ENCODE measurements at places on chromosomes 12 and 14.

GRCh38 chr12:123892853-123893252, 79.8 kb downstream of the CCDC92 start:
- no peak for DNase-seq

DNA sequence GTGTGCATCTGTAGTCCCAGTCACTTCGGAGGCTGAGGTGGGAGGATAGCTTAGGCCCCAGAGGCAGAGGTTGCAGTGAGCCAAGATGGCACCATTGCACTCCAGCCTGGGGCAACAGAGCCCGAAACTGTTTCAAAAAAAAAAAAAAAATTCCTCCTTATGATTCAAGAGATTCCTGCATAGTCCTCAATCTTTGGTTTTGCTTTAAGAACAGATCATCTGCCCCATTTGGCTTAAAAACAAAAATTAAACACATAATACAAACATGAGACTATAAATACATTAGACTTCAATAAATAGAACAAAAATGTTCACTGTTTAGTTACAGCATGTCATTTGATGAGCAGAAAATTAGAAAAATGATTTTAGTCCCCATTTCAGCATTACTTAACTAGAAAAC, 131.2 kb downstream of the PAWR start:
- DNase-seq, result no peak

DNA sequence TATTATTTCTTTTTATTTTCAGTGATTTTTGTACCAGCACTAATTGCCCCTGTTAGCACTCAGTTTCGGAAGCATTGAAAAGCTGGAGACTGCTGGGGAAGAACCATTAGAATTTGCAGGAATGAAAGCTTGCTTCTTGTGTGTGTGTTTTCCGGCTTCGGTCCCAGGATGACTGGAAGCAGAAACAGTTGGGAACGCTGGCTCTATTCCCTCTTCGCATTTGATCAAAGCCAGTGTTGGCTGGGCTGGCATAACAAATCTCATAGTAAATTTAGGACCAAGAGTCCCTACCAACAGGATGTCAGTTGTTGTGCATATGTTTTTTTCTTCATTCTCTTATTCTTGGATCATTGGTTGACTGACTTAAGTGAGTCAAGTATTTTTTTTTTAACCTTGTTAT, 53.6 kb upstream of the TRAF3 start:
- DNase-seq, result no peak

- no peak for DNase-seq
These were observed 432.9 kb downstream of the ZFP36L1 start for GRCh38 chr14:68359837-68360552.

DNA sequence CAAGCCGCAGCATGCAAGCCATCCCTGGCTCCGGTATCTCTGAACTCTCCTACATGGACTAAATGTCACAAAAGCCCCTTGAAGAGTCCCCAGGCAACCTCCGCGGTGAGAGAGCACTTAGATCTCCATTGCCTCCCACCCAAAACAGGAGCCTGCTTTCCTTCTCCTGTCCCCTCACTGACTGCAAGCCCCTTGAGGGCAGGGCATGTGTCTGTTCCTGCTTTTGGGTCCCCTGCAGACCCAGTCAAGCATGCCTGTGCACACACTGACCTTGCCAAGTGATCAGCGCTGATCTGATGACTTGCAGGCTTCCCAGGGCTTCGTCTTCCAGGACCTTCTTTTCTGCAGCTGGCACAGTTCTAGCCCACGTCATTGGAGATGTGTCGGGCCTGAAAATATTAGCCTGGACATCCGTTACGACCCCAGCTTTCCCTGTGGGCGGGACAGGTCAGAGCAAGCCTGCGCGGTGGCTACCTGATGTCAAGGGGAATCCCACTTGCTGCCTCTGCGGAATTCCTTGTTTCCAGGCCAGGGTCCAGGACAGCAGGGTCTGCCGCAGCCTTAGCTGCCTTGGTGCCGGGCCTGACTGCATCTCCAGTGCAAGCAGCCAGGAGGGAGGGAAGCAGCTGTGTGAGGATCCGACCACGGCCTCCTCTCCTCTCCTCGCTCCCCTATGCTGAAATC, 92.5 kb downstream of the FBXL14 start:
- DNase-seq, result no peak

DNA sequence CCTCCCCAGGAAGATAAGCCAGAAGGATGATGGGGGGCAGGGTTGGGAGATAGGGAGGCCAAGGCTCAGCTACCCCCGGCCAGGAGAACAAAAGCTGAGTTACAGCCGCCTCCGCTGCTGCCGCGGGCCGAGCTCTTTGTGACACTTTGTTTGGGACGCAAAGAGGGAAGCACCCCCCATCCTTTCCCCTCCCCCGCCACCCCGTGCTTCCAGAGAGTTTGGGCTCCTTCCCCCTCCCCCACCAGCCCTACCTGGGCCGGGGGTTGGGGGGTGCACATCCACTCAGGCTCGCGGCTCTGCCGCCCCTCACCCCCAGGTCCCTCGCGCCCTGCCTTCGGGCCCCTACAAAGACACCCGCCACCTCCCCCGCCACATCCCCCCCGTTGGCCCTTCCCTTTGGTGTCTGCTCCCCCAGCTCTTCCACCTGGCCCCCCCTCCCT, 799 bp downstream of the ZNF219 start:
- no peak for DNase-seq

GRCh38 chr14:89750908-89751392, 203.6 kb downstream of the EFCAB11 start:
- no peak for DNase-seq

DNA sequence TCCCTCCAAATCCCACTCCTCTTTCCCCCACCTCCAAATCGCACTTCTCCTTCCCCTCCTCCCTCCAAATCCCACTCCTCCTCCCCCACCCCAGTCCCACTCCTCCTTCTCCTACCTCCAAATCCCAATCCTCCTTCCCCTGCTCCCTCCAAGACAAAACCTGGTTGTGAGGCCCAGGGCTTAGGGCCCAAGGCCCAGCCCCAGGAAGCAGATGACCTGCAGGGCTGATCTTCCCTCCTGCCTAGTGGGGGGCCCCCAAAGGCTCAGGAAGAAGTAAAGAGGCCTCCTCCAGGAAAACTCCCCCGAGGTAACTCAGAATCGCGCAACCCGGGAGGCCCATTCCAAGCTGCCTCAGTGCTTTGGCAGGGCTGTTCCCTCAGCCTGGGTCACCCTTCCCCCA, 34.4 kb downstream of the NCOR2 start:
- DNase-seq, result no peak

DNA sequence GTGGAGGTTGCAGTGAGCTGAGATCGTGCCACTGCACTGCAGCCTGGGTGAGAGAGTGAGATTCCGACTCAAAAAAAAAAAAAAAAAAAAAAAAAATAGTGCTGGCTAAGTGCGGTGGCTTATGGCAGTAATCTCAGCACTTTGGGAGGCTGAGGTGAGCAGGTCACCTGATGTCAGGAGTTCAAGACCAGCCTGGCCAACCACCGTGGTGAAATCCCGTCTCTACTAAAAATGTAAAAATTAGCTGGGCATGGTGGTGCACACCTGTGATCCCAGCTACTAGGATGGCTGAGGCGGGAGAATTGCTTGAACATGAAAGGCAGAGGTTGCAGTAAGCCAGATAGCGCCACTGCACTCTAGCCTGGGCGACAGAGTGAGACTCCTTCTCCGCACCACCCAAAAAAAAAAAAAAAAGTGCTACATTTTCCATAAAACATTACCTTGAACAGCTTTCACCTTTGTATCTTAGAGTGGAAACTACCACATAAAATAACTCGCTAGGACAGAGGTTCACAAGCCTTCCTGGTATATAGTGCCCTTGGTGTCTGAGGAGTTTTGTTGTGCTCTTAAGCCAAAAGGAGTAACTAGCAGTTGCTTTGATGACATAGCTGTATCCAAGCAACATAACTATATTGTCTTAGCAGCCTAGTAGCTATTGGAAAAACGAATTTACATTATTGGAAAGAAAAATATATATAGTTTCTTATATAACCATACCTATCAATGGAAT, 11.1 kb downstream of the PTGES3 start:
- DNase-seq, result peak; percentile 20

GRCh38 chr14:28142400-28143015, 624.1 kb upstream of the FOXG1 start:
- no peak for DNase-seq

- no peak for DNase-seq
These were observed 144.7 kb upstream of the CPSF6 start for GRCh38 chr12:69094606-69095216.
